Cerebellum (tissue), 4 donors: ENCODE measurements at places on chromosomes 1 and 21.

GRCh38 chr21:45640888-45641479, 2.5 kb upstream of the PCBP3 start:
- no peak for DNase-seq

GRCh38 chr1:5198328-5198727, 543.9 kb downstream of the AJAP1 start:
- no peak for DNase-seq

- no peak for DNase-seq
Measured at GRCh38 chr1:161702250-161702649, 4.8 kb upstream of the FCRLA start.

GRCh38 chr1:179003512-179004066, 22.1 kb upstream of the FAM20B start:
- no peak for DNase-seq

GRCh38 chr1:244989813-244990212, 125.5 kb upstream of the HNRNPU start:
- DNase-seq = no peak

DNA sequence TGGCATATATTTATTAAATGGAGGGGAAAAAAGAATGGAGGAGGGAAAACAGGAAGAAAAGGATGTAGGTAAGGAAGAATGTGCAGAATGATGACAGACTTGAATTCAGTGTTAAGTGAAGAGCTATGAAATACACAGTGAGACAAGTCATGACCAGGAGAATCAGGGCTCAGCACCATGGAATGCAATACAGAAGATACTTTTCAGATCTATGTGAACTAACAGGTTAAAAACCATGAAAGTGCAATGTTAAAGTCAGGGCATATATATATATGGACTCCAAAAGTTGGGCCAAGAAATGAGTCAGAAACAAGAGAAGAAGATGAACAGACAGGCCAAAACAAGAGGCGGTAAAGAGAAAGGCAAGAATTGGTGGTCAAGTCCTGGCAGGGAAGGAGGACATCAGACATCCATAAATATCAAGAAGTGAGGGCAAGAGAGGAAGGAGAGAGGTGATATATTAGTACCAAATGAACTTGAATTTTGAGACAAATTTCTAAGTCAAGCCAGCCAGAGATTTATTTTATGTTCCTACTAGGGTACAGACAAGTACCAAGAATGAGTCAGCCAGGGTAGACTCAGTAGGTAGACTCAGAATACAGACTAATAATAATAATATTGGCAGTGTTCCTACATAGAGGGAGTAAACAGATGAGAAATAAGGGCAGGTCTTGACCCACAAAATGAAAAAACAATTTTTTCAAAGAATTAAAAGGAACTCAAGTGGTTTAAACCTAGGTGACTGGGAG, 39.5 kb upstream of the MCOLN3 start:
- DNase-seq = no peak

GRCh38 chr1:182493063-182493462, 43.1 kb downstream of the RGSL1 start:
- DNase-seq = no peak

DNA sequence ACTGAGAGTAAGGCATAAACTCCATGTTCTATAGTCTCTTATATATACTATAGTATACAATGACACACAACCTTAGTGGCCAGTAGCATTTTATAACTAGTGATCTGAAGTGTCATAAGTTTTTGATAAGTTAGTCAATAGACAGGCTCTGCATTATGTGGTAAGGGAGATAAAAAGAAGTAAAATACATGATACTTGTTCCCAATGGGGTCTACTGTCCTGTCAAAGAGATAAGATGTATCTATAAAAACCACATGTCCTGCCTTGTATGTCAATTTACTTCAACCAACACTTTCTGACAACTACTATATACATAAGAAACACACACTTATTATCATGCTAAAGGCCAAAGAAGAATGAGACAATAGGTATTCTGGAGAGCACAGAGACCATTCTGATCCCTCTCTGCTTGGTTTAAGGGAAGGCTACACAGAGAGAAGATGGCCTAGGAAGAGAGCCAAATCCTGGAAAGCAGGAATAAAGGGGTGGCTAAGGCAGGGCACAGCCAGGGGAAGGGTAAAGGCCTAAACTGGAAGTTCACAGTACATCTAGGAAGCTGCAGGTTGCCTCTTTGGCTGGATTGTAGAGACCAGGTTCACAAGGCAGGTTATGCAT, 91.4 kb downstream of the LYST start:
- DNase-seq = no peak

DNA sequence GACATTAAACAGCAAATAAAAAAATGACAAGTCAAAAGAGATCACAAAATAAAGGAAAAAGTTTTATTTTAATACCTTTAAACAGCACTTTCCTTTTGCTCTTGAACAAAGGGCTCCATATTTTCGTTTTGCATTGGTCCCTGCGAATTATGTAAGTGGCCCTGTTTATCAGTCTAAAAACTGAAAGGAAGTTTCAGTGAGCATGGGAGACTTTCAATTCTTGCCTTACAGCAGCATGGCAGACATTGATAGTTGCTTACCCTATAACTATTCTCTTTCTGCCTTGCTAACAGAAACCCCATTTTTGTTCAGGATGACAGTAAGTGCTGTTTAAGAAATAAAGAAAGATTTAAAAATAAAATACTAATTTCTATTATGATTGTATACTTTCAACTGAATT, 5.2 kb upstream of the SH3GLB1 start:
- DNase-seq = no peak

- no peak for DNase-seq
Measured at GRCh38 chr1:168506204-168506819, 37.5 kb downstream of the XCL2 start.

- no peak for DNase-seq
Measured at GRCh38 chr1:105396001-105396400, 1646.3 kb downstream of the AMY1C start.

DNA sequence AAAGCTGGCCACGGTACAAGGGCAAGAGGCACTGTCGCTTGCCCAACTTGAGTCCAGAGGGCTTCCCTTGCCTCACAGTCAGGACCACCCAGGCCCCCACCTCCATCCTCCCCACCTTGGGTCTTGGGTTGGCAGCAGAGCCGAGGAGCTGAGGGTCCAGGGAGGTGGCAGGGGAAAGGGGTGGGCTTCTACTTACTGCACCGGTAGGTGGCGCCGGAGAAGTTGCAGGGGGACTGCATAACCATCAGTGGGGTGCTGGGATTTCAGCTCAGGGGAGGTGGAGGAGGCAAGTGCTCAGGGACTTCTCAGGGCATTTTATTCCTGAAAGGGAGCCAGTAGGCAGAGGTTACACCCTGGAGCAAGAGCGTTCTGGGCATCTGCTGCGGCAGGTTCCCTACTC, 44.0 kb downstream of the TRIM62 start:
- DNase-seq = peak; percentile 42

- no peak for DNase-seq
Measured at GRCh38 chr1:53362851-53363642, 35.2 kb upstream of the LRP8 start.

GRCh38 chr1:74771913-74772515, 39.1 kb downstream of the TYW3 start:
- DNase-seq = peak; percentile 16

DNA sequence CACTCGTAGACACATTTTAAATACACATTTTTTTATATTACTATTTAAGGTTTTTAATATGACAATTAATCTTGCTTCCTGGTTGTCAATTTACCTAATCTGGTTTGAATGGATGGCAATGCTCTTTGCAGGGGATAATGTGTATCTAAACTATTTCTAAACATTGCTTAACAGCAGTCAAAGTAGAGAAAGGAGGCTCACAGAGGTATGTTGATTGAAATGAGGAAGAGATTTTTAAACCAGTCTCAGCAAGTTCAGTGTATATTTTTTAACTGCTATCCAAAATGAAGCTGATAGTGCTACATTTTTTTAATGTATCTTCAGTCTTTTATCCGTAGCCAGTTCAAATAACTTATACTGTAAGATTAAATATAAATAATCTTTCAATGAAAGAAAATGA, 17.4 kb downstream of the FMO1 start:
- no peak for DNase-seq

DNA sequence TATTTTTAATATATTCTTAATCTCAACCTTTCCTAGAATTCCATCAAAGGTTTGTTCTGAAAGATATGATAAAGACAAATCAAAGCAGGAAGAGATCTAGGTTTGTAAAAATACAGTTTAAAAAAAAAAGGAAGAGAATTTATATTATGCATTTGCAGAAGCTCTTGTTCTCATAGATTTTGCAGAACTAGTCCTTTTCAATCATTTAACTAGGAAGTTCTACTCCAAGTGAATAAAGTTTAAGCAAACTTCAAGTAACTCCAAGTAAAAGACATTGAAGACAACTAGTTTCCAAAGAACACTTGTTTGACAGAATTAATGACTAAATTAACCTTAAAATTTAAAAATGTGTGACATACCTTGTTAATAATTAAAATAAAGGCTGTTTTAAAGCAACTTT, 55.9 kb downstream of the HNRNPR start:
- DNase-seq = no peak

DNA sequence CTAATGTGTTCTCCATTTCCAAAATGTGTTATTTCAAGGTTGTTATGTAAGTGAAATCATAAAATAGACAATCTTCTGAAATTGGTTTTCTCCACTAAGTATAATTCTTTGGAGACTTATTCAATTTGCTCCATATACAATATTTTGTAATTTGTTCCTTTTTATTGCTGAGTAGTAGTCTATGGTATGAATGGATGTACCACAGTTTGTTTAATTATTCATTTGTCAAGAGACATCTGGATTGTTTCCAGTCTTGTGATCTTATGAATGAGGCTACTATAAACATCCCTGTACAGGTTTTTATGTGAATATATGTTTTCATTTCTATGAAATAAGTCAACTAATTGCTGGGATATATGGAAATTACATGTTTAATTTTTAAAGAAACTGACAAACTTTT, 652.6 kb upstream of the PLXNA2 start:
- no peak for DNase-seq

DNA sequence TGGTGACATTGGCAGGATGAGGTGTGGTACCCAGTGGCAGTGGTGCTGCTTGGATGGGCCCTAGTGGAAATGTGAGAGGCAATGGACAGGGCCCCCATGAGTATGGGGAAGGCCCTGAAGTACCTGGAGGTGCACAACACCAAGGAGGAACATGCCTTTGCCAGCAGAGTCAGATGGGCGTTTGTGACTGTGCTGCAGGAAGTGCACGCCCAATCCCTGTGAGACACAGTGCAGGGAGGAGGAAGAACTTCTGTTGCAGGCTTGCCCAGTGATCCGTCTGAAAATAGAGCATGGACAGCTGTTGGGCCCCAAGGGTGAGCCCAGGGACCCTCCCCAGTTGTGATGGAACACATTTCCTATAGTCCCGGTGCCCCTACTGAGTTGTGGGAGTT, 42.7 kb downstream of the GJA5 start:
- DNase-seq = no peak

DNA sequence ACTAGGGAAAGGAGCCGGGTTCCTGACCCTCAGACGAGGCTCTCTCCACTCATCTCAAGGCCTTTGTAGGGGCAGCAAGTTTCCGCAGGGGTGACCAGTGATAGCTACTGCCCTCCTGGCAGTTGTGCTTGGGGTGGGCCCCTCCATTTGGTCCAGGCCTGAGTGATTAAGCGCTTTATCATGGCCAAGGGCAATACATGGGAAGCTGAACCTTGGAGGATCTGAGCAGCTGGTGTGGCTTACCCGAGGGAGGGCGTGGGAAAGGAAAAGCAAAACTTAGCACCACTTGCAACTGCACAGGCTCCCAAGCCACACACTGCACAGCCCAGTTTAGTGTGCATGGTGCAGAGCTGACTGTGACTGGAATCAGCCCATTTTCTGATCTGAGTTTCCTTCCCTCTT, 47.8 kb downstream of the GADD45A start:
- no peak for DNase-seq

DNA sequence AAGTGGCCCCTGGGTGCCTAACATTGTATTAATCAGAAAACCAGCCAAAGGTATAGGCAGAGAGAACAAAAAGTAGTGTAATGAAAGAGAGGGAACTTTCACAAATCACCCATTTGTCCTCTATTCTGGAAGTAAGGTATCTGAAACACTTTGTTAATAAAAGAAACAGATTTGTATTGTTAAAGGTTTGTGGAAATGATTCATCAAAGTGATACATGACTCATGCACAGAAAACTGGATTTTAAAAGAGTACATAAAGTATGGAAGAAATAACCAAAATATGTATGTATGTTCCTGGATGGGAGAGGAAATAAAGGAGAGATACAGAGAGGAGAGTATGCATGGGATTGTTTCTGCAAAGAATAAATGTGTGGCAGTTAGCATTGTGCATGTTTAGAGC, 126.8 kb downstream of the RGS21 start:
- DNase-seq = no peak

GRCh38 chr1:87523466-87523865, 194.8 kb downstream of the LMO4 start:
- DNase-seq = no peak

GRCh38 chr1:225343618-225344017, 84.2 kb downstream of the LBR start:
- no peak for DNase-seq

DNA sequence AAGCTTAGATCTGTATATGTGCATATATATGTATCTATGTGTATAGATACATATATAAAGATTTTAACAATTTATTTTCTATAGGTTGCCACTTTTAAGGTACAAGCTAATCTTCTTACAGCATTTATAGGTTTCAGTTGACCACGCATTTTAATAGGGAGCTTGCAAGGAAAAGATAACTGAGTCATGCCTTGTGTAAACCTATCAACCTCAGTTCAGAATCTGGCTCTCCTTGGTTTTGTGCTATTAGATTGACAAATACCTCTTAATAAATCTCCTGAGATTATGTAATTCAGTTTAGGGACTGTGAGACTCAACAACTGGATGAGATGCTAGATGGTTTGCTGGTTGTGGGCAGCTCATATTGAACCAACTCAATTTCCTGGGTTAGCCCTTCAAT, 114.7 kb upstream of the SERBP1 start:
- no peak for DNase-seq

DNA sequence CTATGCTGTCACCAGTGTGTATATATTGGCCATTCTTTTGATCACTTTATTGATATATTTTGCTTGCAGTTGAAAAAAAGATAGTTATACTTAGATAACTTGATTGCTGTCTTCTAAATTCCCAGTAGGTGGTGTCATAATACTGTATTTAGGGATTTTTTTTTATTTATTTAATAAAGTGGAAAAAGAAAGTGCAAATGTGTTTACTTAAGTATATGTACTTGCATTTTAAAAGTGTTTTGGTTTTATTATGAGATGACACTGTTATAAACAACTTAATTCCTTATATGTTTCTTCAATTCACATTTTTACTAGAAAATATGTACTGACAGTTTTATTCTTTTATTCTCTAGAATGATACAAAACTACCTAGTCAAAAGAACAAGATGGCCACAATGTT, 164.8 kb downstream of the USP25 start:
- DNase-seq = no peak

- DNase-seq = no peak
Measured at GRCh38 chr1:164557270-164557669, 1.7 kb upstream of the PBX1 start.

GRCh38 chr1:38730511-38731397, 128.8 kb downstream of the RRAGC start:
- DNase-seq = no peak

GRCh38 chr21:33817663-33818451, 97.7 kb downstream of the ATP5PO start:
- DNase-seq = no peak

- no peak for DNase-seq
Measured at GRCh38 chr1:150615346-150616201, 13.8 kb downstream of the ENSA start.

- DNase-seq = no peak
Measured at GRCh38 chr1:8552820-8553397, 235.0 kb downstream of the SLC45A1 start.
